ENCODE measurements at places on chromosomes 2 and 18.

- no peak for DNase-seq
Measured at GRCh38 chr2:224104668-224105386, 65.7 kb upstream of the SERPINE2 start.

DNA sequence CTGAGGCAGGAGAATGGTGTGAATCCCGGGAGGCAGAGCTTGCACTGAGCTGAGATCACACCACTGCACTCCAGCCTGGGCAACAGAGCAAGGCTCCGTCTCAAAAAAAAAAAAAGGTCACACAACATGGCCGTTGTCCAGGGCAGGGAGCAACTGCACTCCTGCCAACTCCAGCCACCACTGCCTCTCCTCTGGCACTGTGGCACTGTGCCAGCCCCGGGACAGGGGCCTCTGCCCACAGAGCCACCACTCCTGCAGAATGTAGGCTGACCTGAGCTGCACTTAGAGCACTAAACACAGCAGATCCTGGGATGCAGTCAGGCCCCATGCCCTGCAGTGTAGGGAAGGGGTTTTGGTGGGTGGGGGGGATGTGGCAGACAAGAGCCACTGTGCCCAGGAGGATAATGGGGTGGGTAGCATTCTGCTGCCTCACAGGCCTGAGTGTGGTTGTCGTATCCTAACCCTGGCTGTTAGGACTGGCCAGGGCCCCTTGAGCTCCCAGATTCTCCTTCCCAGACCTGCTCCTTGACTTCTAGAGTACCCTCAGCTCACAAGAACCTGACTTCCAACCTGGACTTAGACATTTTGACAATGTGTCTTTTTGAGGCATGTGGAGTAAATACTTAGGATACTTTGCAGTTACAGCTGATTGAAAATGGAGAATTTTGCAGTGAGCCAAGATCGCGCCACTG is 69.4 kb upstream of the SH3RF3 start:
- DNase-seq, result no peak

DNA sequence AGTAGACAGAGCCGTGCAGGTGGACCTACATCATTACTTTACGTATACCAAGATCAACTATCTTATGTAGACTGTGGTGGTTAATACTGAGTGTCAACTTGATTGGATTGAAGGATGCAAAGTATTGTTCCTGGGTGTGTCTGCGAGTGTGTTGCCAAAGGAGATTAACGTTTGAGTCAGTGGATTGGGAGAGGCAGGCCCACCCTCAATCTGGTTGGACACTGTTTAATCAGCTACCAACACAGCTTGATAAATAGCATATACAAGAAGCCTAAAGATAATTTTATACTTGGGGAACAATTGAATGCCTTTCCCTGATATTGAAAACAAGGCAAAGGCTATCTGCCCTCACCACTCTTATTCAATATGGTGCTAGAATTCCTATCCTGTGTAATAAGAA is 604.2 kb upstream of the ZEB2 start:
- DNase-seq, result no peak

- no peak for DNase-seq
Measured at GRCh38 chr18:69127873-69128500, 272.7 kb upstream of the DOK6 start.

DNA sequence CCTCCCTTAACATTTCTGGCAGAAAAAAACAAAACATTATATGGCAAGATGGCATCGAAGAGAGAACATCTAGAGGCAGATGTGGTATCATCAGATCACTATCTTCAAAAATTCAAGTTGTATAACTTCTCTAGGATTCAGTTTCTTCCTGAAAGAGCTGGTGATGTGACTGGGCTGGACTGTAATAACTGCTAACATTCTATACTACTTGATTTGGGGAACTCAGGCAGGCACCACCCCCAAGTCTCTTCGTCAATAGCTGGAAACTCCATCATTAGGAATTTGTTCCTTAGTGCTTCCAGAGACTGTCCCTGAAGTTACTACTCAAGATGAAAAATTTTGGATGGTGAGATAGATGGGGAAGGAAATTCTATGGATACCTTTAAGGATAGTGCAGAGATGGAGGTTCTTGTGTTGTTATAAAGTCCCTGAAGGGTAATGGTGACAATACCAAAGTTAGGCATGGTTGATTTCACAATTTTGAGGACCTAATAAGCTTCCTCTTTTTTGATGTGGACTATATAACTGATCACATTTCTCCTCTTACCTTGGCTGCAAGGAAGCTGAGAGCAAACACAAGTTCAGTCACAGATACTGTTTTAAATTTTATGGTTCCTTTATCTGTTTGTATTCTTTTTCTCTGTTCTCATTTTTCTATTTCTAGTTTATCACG is 59.1 kb upstream of the PGAP1 start:
- no peak for DNase-seq

- no peak for DNase-seq
Measured at GRCh38 chr2:26489213-26489850, 11.4 kb upstream of the OTOF start.

DNA sequence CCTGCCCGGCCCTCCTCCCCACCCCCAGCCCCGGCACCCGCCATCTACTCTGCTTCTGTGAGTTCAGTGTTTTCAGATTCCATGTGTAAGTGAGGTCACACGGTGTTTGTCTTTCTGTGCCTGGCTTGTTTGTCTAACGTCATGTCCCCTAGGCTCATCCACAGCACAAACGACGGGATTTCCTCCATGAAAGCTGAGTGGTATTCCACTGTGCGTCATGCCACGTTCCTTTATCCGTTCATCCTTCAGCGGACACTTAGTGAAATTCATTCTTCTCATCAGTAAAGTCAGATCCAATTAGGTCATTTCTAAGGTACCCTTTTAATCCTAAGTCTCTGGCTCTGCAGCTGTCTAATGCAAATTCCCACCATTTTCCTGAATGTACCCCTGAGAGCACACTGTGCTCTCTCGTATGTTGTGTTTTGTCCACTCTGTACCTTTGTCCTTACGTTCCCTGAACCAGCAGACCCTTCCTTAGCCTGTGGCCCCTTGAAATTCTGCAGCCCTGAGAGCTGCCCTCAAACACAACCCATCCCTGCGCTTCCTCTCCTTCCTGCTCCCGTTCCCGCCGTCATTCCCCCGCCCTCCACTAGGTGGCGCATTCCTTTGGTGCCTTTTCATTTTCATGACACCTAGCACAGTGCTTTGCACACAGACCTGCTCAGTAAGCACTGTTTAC is 44.1 kb downstream of the TRAPPC12 start:
- peak; percentile 46 for DNase-seq

DNA sequence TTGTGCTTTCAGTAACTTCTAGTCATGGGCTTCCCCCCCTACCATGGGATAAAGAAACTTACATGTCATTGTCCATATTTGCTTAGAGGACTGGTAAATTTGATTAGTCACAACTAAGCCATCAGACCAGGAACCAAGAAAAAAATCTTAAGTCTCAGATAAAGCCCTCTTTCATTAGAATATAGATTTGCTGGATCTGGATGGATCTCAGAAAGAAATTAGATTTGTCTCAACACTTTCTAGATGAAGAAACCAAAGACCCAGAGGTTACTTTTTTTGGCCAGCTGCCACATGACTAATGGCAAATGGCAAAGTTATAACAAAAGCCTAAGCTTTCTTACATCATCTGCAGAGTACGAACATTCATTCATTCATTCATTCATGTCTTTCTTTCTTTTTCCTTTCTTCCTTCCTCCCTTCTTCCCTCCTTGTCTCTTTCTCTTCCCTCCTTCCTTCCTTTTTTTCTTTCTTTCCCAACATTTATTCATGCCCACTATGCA is 60.2 kb downstream of the CDCA7 start:
- DNase-seq, result no peak

GRCh38 chr2:20361893-20362292 is 11.2 kb upstream of the PUM2 start:
- no peak for DNase-seq

DNA sequence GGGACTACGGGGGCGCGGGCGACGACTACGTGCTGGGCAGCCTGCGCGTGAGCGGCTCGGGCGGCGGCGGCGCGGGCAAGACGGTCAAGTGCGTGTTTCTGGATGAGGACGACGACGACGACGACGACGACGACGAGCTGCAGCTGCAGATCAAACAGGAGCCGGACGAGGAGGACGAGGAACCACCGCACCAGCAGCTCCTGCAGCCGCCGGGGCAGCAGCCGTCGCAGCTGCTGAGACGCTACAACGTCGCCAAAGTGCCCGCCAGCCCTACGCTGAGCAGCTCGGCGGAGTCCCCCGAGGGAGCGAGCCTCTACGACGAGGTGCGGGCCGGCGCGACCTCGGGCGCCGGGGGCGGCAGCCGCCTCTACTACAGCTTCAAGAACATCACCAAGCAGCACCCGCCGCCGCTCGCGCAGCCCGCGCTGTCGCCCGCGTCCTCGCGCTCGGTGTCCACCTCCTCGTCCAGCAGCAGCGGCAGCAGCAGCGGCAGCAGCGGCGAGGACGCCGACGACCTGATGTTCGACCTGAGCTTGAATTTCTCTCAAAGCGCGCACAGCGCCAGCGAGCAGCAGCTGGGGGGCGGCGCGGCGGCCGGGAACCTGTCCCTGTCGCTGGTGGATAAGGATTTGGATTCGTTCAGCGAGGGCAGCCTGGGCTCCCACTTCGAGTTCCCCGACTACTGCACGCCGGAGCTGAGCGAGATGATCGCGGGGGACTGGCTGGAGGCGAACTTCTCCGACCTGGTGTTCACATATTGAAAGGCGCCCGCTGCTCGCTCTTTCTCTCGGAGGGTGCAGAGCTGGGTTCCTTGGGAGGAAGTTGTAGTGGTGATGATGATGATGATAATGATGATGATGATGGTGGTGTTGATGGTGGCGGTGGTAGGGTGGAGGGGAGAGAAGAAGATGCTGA is 1.4 kb downstream of the SOX11 start:
- DNase-seq, result no peak

DNA sequence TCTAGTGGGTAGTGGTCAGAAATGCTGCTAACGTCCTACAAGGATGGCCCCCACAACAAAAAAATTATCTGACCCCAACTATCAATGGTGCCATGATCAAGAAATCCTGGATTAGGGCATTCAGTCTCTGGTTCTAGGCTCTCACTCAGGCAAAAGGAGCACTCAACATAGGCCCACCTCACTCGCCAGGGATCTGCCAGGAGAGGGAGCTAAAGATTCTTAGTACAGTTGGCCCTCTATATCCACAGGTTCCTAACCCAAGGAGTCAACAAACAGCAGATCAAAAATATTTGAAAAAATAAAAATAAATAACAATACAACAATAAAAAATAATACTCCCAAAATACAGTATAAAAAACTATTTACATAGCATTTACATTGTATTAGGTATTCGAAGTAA is 10.0 kb downstream of the SLC4A5 start:
- DNase-seq, result no peak

- DNase-seq, result no peak
Measured at GRCh38 chr2:170214309-170214948, 36.5 kb downstream of the MYO3B start.

DNA sequence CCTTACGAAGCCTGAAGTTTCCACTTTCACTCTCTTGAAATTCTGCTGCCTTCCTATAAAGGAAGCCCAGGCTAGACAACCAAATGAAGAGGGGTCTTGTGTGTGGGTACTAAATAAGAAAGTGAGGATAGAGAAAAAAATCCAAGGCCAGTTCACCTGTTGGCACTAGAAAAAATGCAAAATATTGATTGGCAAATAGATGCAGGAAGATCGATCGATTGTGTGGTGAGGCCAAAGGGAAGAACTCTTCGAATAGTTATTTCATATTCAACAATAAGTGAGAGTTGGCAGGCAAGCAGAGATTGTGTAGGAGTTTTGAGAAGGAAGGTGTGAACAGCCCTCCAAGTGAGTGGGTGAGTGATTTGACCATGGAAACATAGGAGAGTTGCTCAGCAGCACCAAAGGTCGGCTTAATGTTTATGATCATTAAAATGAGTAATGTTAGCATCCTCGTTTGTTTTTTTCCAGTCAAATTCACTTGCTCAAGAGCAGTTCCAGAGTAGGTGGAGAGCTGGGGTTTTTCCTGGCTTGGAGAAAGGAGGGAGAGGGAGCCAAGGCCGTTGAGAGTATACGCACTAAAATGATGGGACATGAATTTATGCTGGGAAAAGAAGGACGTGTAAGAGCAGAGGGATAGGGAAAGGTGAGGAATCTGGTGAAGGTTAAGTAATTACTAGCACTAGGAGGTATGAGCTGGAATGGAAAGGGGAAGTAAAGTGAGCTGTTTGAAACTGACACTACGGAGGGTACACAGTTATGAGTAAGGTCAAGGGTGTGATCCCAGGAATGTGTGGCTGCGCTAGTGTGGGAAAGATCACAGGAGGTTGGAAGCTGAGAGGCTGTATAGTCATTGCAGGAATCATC is 1.1 kb upstream of the NAPG start:
- no peak for DNase-seq

- no peak for DNase-seq
Measured at GRCh38 chr2:220198896-220199295, 571.5 kb downstream of the SLC4A3 start.

- no peak for DNase-seq
Measured at GRCh38 chr18:45415614-45416013, 199.7 kb upstream of the SLC14A2 start.

DNA sequence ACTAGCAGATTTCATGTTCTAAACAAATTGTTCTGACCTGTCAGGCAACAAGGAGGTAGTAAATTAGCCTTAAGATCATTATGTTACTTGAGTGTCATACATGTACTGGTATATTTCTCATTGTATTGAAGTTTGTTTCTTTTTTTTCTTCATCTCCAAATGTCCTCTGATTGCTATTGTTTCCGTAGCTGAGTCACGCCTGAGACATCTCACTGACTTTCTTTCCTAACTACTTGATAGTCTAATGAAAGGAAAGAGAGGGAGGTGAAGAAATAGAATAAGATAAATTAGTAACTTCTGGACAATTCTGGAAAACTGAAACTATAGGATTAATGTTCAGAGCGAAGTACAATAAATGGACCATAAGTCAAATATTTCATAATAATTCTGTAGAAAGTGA is 1049.9 kb downstream of the TSN start:
- no peak for DNase-seq

- DNase-seq, result no peak
Measured at GRCh38 chr2:108029912-108030311, 43.6 kb downstream of the SLC5A7 start.

GRCh38 chr2:219358170-219359075 is 25.9 kb upstream of the RESP18 start:
- DNase-seq, result no peak

- no peak for DNase-seq
Measured at GRCh38 chr2:240733803-240734495, 42.3 kb downstream of the AQP12A start.

GRCh38 chr18:8151181-8151580 is 458.1 kb upstream of the RAB12 start:
- DNase-seq, result no peak

DNA sequence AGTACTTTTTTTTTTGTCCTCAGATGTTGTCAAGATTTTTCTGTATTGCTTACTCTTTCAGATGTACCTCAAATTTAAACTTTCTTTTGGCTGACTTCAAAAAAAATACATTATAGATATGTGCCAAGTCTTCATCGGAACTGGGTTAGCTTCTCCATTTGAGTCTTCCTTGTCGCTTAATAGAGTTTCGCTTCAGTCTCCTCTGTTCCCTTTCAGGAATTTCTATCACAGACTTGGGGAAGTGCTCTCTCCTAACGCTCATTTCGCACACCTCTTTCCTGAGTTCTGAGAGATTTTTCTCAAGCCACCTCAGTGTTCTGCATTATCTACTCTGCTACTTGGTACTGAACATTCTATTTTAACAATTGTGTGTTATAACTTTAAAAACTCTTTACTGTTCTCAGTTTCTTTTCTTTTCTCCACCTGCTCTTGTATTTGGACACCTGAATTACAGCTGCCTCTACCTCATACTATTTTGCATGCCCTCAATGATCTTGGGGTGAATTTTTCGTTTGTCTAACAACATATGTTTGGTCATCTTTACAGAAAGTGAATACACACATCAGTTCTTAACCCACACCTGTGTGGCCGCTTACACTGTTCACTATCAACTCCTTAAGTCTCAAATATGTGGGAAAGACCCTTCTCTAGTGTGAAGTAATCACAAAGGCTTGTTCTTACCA is 16.5 kb downstream of the PTPN2 start:
- DNase-seq, result no peak
